ENCODE measurements at places on chromosomes 11 and 22.

DNA sequence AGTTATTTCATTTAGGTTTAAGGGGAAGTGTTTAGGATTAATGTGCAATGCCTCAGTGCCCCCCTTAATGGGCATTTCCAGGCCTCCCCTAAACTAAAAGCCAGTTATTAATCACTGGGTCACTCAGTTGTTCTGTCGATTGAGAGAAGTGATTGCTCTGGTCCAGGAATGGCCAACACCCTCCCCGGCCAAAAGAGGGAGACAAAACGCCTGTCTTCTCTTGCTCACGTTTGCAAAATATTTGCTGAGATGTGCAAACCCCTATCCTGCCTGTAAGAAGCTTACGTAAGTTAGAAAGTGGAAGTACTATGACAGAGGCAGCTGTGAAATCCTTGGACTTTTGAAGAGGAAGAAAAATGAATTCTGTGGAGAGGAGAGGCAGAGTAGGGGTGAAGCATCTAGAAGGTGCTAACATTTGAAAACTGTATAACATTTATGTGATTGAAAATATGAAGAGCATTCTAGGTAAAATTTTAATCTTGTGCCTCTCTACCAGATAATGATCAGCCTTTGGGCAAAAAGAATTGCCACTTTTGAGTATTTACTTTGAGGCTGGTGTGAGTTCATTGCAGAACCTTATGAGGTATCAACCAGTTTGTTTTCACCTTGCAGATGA is 37.7 kb downstream of the NTM start:
- DNase-seq: no peak

- peak; percentile 46 for DNase-seq
Observed at GRCh38 chr11:61814247-61814957, 2.4 kb downstream of the FADS1 start.

DNA sequence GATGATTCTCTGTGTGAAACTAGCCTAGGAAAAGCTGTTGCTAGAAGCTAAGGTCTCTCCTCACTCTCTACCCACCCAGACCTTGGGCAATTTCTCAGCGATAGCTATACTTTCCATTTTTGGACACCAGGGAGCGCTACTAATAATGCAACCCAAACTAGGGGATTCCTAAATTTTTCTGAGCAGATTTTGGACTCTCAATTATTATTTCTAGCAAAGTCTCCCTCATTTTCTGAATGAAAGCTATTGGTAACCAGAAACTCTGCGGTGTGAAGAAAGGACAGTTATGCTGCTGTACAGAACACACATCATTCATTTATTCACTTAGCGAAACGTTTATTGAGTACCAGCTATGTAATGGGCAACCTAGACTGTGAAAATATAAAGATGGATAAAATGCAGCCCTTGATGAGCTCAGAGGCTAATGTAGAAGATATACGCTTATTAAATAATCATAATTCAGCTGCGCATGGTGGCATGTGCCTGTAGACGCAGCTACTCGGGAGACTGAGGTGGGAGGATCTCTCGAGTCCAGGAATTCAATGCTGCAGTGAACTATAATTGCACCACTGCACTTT is 6.1 kb upstream of the STIM1 start:
- DNase-seq: peak; percentile 55

DNA sequence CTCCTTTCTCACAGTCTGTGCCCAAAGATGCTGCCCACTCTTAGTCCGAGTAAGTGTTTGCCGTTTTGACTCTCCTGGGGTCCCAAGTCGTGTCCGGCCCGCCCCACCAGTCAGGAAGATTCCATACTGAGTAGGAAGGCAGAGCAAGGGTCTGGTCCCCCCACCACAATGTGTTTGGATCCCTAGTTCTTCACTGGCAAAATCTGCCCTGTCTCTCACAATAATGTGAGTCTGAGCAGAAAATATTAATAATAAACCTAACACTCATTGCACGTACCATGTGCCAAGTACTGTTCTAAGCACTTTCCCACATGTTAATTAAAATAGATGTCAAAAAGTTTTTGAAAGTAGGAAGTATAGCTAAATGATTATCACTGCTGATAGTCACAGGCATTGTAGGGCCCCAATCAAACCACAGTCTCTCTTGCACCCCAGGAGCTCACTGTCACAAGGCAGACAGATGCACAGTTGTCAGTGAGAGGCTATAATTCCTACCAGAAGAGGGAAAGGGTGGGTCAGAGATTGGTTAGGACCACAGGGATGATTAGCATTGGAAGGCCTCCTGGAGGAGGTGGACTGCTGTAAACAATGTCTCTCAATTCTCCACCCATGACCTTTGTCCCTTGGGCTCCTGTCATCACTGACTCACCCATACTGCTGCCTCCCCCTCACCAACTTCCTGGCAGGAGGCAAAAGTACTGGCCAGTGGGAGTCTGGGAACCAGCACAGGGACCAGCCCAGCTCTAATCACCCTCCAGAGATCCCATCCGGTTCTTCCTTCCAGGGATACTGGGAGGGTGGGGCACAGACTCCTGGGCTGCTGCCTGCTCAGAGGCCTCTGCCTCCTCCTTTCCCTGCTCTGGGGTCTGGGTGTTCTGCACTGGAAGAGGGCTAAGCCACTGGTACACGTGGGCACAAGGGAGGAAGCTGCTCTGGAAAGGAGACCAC is 1.0 kb upstream of the POLD4 start:
- DNase-seq: peak; percentile 94

DNA sequence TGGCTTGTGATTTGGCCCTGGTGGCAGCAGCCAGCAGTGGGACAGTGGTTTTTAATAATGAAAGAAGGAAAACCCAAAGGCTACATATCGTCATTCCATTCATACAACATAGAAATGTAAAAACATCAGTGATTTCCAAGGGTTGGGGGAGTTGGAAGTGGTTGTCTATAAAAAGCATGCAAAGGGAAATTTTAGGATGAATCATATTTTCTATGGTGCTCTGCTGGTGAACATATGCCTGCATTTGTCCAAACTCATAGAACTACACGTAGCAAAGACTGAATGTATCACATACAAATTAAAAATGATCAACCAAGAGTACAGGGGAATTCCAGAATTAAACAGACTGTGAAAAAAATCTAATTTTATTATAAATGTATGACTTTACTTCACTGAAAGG is 11.1 kb downstream of the OR5B3 start:
- DNase-seq: no peak

- peak; percentile 40 for DNase-seq
Observed at GRCh38 chr11:30859669-30860068, 273.5 kb upstream of the MPPED2 start.

Data from umbilical cord (tissue), 2 donors.